HuH-7.5 (cell line): ENCODE measurements at places on chromosomes 12 and 14.

DNA sequence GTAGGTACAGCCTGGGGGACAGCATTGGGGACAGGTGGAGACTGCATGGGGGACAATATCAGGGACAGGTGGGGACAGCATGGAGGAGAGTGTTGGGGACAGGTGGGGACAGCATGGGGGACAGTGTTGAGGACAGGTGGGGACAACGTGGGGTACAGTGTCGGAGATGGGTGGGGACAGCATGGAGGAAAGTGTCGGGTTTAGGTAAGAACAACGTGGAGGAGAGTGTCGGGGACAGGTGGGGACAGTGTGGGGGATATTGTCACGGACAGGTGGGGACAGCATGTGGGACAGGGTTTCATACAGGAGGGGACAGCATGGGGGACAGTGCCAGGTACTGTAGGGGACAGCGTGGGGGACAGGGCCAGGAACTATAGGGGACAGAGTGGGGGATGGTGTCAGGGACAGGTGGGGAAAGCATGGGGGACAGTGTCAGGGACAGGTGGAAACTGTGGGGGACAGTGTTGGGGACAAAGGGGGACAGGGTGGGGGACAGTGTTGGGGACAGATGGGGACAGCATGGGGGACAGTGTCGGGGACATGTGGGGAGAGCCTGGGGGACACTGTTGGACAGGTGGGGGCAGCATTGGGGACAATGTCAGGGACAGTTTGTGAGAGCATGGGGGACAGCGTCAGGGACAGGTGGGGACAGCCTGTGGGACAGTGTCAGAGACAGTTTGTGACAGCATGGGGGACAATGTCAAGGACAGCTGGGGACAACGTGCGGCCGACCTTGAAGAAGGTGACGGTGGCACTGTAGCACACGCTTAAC, 213.1 kb downstream of the TMEM121 start:
- no peak for DNase-seq

GRCh38 chr12:116314477-116314876, 37.0 kb upstream of the MED13L start:
- DNase-seq = no peak

- no peak for DNase-seq
These were observed 750 bp downstream of the CS start for GRCh38 chr12:56299308-56299852.

GRCh38 chr14:63855281-63855680, 2.5 kb downstream of the SYNE2 start:
- DNase-seq = no peak

DNA sequence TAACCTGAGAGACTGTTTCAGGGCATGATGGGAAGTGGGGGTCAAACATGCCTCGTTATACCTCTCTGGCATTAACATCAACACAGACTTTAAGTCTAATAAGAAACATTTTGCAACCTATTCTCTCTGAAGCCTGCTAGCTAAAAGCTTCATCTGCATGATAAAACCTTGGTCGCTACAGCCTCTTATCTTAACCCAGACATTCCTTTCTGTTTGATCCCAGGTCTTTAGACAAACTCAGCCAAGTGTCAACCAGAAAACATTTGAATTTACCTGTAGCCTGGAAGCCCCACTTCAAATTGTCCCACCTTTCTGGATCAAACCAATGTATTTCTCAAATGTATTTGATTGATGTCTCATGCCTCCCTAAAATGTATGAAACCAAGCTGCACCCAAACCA, 9.1 kb downstream of the PPP2R3C start:
- no peak for DNase-seq
